ENCODE measurements at places on chromosomes 7 and 10.

GRCh38 chr10:101818872-101819633, 809 bp upstream of the OGA start:
- H3K4me1 ChIP-seq, result peaks cover 35% of the 10 kb centered on the region
- no peaks in the 10 kb centered on the region for H3K27me3 ChIP-seq
- H3K4me3 ChIP-seq, result peak overlapping the region; percentile 94
- DNase-seq, result no peak

GRCh38 chr7:152904698-152905097, 145.1 kb downstream of the ACTR3B start:
- no peaks in the 10 kb centered on the region for H3K4me1 ChIP-seq
- no peaks in the 10 kb centered on the region for H3K36me3 ChIP-seq
- H3K4me3 ChIP-seq, result no peak overlapping the region
- no peaks in the 10 kb centered on the region for H3K27me3 ChIP-seq
- H3K27ac ChIP-seq, result no peak overlapping the region

DNA sequence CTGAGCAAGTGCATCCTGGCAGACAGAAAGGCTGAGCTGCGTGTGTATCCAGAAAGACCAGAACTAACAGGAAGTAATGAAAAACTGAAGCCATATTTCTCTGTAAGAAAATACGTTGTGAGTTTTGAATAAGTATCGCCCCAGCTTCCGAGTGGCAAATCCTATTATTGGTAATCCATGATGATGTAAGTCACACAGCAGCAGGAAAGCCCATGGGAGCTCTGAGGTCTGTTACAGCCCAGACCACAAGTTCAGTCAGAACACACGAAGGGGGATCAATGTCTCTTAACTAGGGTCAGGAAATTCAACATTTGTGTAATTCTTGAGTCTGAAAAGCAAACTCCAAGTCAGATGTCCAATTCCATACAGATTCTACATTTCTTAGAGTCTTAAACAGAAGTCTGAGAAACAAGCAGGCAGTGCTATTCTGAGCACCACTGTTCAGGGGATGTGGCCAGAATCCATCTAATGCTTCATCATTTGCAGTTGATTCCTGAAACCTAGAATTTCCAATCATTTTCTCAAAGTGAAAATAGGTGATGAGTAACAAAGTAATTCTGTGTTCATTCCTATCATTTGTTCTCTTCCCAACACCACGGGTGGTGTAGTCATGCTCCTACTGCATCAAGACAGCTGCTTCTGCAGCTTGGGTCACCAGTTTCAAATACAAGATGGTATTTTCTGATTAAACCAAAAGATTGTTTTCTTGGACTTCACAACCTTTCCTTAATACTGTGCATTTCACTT, at the start of gene LRIT2:
TSS of gene LRIT2 (minus strand) at position 118 of the 747 bp plus-strand sequence. CDS start at position 94, 24 bp downstream.
- no peaks in the 10 kb centered on the region for H3K4me1 ChIP-seq
- H3K27me3 ChIP-seq, result peaks cover 72% of the 10 kb centered on the region
- no peaks in the 10 kb centered on the region for H3K36me3 ChIP-seq
- H3K27ac ChIP-seq, result no peak within 1 kb of the TSS

DNA sequence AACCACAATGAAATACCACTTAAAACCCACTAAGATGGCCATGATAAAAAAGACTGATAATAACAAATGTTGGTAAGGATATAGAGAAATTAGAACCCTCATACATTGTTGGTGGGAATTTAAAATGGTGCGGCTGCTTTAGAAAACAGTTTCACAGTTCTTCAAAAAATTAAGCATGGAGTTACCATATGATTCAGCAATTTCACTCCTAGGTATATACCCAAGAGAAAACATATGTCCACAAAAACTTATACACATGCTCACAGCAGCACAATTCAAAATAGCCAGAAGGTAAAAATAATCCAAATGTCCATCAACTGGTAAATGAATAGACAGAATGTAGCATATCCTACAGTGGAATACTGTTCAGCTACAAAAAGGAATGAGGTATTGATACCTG, 30.0 kb downstream of the ATXN7L1 start:
- no peak for DNase-seq
- H3K27ac ChIP-seq, result no peak overlapping the region
- H3K4me1 ChIP-seq, result peaks cover 62% of the 10 kb centered on the region

DNA sequence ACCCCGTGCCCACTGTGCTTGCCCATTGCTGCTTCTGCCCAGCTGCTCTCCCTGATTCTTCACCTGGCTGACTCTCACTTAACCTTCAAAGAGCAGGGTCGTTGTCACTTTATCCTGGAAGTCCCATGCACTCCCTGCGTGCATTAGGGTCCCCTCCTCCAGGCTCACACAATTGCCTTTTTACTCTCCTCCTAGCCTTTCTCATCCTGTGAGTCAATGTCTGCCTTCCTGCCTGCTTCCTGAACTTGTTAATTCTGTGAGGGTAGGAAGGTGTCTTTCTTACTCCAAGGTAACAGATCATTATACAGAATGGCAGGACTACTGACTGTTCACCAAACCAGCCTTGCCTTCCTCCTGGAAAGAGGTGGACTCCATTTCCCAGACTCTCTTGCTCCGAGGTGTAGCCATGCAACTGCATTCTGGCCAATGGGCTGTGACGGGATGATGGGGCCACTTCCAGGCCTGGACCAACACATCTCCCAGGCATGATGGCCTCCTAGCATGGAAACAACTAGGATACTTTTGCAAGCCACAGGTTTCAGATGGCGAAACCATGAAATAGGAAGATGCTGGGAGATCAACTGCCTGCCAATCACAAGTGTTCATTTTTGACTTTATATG, 54.7 kb downstream of the ARHGAP22 start:
- no peak overlapping the region for H3K27ac ChIP-seq
- no peak overlapping the region for H3K4me3 ChIP-seq
- no peaks in the 10 kb centered on the region for H3K36me3 ChIP-seq
- peaks cover 20% of the 10 kb centered on the region for H3K27me3 ChIP-seq

DNA sequence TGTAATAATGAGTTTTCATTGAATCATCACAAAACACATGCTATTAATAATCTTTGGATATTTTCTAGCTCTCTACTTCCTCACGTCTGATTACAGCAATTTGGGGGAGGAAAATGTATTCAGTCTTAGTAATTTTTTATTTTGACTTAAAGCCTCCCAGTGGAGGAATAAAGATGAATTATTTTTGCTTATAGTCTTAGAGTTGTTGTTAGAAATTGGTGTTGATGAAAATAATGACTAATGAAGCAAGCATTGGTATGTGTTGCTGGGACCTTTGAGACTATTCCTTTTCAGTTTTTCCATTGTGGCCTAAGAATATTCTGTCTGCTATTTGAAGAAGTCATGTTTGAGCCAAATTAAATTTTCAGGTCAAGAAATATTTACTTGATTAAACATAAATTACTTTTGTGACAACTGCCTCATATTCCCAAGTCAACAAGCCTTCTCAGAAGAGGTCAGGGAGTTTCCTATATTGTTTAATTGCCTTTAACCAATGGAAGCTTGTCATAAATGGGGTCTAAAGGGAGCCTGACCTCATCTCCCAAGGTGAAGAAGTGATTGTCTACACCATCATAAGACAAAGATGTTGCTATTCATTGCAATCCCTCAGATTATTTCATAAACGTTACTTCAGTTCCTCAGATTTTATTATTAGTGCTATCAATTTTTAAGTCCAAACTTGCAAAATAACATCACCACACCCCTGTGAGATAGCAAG, 90.0 kb downstream of the ST7 start:
- no peak overlapping the region for H3K4me3 ChIP-seq
- H3K27me3 ChIP-seq, result no peaks in the 10 kb centered on the region
- no peak overlapping the region for H3K27ac ChIP-seq
- DNase-seq, result no peak
- H3K36me3 ChIP-seq, result no peaks in the 10 kb centered on the region

GRCh38 chr10:51800121-51800520, 100.7 kb upstream of the CSTF2T start:
- no peak for DNase-seq
- no peak overlapping the region for H3K4me3 ChIP-seq
- no peaks in the 10 kb centered on the region for H3K4me1 ChIP-seq
- no peak overlapping the region for H3K27ac ChIP-seq
- H3K27me3 ChIP-seq, result no peaks in the 10 kb centered on the region

DNA sequence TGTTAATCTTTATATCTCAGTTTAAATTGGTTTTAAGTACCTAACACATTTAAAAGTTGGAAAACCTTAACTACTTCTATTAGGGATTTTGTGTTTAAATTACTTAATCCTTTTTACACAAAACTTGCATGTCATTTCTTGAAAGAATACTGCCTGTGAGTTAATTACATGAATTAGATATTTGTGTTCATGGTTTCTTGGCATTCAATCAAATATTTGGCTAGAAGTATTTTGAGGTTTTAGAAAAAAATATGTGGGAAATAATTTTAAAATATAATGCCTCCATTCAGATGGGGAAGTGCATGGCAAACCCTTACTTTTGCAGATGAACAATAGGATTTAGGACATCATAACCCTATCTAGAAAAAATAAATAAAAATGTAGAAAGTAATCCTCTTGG, 186.5 kb upstream of the SEMA3E start:
- H3K36me3 ChIP-seq, result no peaks in the 10 kb centered on the region
- DNase-seq, result no peak
- no peak overlapping the region for H3K27ac ChIP-seq
- H3K4me3 ChIP-seq, result no peak overlapping the region
- H3K4me1 ChIP-seq, result no peaks in the 10 kb centered on the region

- no peak overlapping the region for H3K4me3 ChIP-seq
- DNase-seq, result no peak
- no peaks in the 10 kb centered on the region for H3K4me1 ChIP-seq
- no peaks in the 10 kb centered on the region for H3K27me3 ChIP-seq
Observed at GRCh38 chr10:28496481-28496961, 36.4 kb upstream of the WAC start.

- H3K4me3 ChIP-seq, result no peak overlapping the region
- no peak overlapping the region for H3K27ac ChIP-seq
- no peak for DNase-seq
- peaks cover 2% of the 10 kb centered on the region for H3K36me3 ChIP-seq
- H3K4me1 ChIP-seq, result peaks cover 11% of the 10 kb centered on the region
Observed at GRCh38 chr7:143485094-143485493, 7.4 kb downstream of the TAS2R41 start.
